Activated CD4-positive, CD25-positive, alpha-beta regulatory T cell (primary cell): ENCODE measurements at places on chromosomes 6 and 20.

DNA sequence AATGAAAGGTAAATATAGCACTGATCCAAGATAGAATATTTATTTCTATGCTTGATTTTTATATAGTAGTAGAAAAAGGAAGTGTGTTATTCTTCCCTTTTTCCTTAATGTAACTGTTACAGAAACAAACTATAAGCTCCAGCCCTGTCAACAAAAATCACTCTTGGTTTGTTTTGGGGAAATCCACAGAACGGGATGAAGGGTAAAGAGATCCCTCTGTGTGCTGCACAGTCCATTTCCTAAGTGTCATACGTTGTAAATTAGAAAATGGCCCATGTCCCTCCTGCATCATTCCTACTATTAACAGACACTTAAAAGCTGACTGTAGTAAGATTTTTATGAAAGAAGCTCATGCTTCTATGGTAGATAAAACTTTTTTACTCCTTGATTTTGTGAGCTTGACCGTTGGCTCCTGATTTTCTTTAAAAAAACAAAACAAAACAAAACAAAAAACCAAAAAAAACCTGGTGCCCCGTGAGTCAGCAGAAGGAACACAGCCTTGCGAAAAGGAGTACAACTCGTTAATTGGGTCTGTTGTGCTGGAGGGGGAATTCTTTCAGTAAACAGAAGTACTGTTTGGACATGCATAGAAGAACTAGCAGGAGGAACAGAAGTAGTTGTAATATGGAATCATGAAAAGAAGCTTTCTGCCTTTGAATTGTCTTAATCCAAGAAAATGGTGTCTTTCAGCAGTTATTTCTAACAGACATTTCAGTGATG is 67.5 kb downstream of the RTN4IP1 start:
- DNase-seq: no peak

- no peak for DNase-seq
These were observed 229.6 kb downstream of the EYA2 start for GRCh38 chr20:47124181-47124717.

GRCh38 chr6:37359039-37359438 is 5.3 kb downstream of the RNF8 start:
- no peak for DNase-seq

- no peak for DNase-seq
These were observed 24.1 kb downstream of the USP45 start for GRCh38 chr6:99491171-99491570.

DNA sequence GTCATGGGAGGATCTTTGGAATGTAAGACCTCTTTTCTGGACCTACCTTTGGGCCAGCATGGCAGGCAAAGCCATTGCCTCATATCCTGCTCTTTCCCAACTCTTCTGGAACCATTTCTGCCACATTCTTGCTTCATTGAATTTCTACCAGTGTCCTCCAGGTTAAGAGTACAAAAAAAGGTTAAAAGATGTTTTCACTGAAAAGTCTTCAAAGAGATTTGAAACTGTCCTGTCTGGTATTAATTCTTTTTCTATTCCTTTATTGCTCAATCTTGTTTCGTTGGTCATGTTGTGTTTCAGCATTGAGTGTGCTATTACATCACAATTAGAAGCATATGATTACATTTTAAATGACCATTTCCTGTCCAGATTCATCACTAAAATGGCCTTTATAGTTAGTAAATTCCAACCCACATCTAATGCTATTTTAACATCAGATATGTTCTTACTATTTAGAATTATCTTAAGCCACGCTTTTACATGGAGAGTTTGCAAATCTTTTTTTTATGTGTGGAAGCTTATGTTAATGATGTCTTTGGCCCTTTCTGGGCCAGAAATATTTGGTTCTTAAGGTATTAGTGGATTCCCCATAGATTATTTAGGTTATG is 450.9 kb downstream of the GJA1 start:
- DNase-seq: no peak

DNA sequence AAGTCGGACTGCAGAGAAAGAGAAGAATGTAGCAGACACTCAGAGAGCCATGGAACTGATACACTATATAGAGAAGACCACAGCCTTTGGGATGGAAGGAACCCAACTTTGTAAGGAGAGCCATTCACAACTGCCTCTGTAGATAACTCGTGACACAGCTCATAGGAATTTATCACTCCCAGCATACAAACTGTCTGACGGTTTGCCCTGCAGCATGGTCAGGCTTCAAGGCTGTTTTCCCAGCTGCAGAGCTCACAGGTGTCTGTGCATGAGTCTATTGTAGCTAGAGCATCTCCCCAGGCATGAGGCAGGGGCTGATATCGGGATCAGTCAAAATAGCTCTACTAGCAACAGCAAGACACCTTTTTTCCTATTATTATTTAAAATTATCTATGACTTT is 130.5 kb upstream of the DTNBP1 start:
- DNase-seq: no peak

GRCh38 chr20:16125816-16126215 is 447.4 kb downstream of the KIF16B start:
- DNase-seq: no peak

GRCh38 chr6:125807293-125807692 is 16.5 kb downstream of the NCOA7 start:
- DNase-seq: no peak

- DNase-seq: no peak
These were observed 2.9 kb upstream of the TAAR1 start for GRCh38 chr6:132661906-132662305.

DNA sequence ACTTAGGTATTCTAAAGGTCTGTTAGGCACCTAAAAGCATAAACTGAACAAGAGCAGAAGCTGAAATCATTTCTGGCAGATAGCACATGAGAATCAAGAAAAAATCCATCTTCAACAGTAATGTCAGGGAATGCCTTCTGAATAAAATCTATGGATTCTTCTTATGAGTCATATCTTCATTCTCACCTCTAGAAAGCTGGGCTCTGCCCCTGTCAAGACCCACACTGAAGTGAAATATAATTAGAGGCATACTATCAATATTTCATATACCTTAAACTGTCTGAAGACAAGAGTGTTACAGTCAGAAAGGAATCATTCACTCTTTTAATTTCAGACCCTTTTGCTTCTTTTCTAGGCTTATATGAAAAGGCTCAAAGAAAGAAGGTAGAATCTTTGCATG is 485.8 kb upstream of the PTCHD4 start:
- no peak for DNase-seq

GRCh38 chr6:98254624-98255023 is 579.8 kb upstream of the POU3F2 start:
- no peak for DNase-seq

- no peak for DNase-seq
These were observed 174.0 kb downstream of the LINC00237 start for GRCh38 chr20:20932156-20932555.

- DNase-seq: no peak
These were observed 760 bp upstream of the IBTK start for GRCh38 chr6:82248273-82248735.

- no peak for DNase-seq
These were observed 18.2 kb upstream of the IL22RA2 start for GRCh38 chr6:137191670-137192069.

- DNase-seq: peak; percentile 39
These were observed 67.4 kb upstream of the XRN2 start for GRCh38 chr20:21235484-21236445.

DNA sequence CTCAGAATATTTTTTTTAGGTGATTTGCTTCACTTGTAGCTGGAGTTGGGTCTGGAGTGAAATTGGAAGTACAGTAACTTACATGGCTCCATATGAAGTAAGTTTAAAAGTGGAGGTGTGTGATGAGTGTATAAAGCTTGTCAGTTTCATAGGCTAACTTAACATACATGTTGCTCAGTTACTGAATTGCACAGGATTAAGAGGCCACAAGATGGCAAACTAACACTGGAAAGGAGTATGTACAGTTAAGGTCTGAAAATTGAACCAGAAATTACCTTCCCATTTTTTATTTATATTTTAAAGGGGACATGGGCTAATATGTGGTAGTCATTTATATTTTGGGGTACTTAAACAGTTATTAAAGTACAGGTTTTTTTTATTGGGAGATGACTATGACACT is 45.3 kb upstream of the SMIM8 start:
- no peak for DNase-seq

GRCh38 chr6:128763599-128764300 is 119.2 kb upstream of the LAMA2 start:
- DNase-seq: no peak

DNA sequence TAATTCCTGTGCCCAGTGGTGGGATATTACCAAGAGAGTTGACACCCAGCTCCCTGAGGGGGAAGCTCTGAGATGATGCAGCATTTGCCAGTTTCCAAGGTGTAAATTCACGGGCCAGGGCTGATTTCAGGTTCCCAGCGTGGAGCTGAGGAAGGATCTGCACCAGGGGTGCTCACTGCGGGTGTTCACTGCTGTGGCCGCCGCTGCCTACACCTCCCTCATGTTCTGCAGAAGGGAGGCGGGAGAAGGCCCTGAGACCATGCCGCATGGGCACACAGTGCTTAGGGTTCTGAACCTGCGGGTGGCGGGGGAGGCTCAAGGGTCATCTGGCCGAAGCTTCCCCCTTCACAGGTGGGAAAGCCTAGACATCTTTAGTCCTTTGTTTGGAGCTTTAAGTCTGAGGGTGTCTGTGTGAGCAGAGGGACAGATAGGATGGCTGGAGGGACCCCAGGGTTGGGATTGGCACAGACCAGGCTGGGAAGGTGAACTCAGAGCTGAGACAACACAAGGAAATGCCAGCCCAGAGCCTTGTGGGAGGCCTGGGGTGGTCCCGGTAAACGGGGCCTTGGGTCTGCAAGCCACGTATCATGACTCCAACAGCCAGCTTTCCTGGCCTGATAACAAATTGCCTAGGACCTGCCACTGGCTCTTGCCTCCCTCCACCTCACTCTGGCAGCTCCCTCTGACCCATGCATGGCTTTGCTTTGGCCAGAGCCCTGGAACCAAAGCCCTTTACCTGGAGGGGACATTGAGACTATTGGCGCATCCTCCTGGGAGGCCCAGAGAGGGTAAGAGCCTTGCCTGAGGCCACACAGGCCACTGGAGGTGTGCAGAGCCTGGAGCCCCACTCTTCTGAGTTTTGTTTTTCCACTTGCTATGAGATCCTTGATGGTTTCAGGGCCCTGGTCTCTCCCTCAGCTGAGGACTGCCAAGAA is 40.4 kb downstream of the SYNJ2 start:
- DNase-seq: no peak

- DNase-seq: no peak
These were observed 473 bp upstream of the DTNBP1 start for GRCh38 chr6:15663130-15663871.

DNA sequence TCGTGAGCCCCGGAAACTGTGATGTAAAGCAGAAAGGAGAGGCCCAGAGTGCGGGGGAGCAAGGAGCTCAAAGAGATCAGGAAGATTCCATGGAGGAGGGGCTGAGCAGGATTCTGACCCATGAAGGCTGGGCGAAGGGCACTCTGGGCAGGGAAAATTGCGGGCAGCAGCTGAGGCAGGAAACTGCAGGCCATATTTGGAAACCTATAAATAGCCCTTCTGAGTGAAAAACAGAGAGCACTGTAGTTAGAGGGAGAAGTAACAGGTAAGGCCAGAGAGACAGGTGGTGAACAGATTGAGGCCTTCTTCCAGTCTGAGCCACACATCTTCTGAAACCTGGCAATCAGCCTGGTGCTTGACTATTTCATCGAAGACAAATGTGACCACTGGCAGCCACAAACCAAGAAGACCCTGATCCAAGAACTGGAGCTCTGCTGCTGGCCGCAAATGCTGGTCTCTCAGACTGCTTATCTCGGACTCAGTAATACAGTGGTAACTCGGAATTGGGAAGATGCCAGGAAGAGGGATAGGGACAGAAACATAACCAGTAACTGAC is 14.1 kb upstream of the BEND3 start:
- DNase-seq: no peak

GRCh38 chr6:114735025-114735735 is 392.4 kb upstream of the HS3ST5 start:
- DNase-seq: no peak
